ENCODE measurements at places on chromosomes 1 and 21. TPM values are rescaled to one million over a fixed set of nuclear protein-coding genes. Genes with fewer than 3 reads are reported as not detected.

GRCh38 chr1:170931650-170932049 is 3.7 kb upstream of the MROH9 start:
- no peak for DNase-seq

Gene PLEKHA6
- 27.9 TPM for total RNA-seq

DNA sequence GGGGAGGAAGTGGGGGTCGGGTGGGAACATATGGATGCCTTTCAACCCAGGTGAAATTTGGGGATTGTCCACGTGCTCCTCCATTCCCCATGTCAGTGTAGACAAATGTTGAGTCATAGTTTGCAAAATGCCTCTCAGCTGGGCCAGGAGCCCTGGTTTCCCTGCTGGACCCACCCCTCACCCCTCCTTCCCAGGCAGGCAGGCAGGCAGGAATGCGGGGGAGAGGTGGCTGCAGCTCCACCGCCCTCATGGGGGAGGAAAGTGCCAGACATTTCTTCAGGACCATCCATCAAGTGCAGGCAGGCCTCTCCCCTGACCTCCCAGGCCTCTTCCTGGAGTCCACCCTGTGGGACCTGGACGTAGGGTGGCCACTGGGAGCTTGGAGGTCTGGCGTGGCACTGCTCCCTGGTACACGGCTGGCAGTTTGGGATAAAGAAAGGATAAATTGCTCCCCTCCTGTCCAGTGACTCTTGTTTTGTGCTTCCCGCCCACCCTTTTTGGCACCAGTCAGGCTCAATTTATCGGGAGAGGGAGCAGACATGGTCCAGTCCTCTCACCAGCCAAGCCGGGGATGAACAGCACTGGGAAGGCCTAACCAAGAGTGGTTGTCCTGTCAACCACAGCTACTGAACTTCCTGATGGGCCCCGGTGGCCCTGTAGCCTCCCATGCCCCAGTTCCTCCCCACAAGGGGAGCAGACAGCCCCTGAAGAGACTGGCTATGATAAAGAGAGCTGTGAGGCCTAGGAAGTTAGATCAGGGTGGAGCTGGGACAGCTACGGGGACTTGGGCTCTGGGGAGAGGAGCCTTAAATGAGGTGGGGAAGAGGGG is 18.9 kb downstream of the NPR1 start:
- no peak for DNase-seq

- DNase-seq = no peak
Measured at GRCh38 chr1:8711151-8711550, 106.3 kb downstream of the RERE start.

Gene CELA3B
- total RNA-seq = not detected

Gene KCNE2
- 0.22 TPM for total RNA-seq

GRCh38 chr1:117268535-117269455 is 58.1 kb upstream of the VTCN1 start:
- no peak for DNase-seq

Gene PADI3
- total RNA-seq = not detected

DNA sequence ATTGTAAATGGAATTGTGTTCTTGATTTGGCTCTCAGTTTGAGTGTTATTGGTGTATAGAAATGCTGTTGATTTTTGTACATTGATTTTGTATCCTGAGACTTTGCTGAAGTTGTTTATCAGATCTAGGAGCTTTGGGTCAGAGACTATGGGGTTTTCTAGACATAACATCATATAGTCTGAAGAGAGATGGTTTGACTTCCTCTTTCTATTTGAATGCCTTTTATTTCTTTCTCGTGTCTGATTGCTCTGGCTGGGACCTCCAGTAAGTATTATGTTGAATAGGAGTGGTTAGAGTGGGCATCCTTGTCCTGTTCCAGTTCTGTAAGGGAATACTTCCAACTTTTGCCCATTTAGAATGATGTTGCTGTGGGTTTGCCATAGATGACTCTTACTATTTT is 39.1 kb upstream of the ANGPTL1 start:
- no peak for DNase-seq

Gene DDI2
- total RNA-seq = 23.7 TPM

DNA sequence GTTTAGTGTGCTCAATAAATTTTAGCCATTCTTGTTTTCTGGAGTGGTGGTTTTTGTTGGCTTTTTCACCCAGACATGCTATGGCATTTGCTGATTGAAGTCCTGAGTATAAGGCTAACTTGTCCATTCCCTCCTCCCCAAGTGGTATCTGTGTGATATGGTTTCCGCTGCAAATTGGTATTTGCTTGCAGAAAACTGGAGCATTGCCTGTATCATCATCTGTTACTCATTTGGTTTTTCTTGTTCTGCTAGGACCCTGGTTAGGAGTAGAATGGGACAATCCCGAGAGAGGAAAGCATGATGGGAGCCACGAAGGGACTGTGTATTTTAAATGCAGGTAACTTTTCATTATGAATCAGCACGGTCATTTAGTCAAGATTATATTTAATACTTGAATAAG is 34.0 kb downstream of the TBCE start:
- DNase-seq = no peak

DNA sequence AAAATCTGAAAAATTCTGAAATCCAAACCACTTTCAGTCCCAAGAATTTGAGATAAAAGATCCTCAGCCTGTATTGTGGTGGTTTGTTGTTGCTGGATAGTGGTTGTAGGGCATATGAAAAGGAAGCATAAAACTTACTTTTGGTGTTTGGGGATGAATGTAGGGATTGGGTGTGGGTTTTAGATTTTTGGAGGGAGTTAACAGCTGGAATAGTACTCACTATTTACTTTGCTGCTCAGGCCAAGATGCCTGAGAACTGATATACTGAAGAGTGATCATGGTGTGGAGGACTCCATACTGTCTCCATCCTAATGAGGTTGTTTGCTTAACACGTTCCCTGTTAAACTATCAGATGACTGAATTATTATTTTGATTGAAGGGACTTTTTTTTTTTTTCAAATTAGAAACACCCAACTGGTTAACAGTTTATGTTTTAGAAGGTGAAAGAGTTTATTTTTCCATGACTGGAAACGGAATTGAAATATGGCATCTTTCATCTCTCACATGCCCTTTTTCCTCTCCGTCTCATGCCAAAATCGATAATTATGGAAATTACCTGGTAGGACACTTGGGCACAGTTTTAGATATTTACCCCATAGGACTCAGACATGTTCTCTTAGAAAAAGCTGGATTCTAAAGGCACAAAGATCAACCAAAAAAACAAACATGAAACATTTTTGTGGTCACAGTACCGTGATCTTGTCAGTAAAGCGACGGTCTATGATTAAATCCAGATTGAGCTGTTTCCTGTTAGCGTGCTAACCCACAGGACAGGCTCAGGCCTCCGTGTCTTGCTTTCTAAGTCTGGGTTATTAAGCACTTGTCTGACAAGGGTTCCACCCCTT is 37.3 kb downstream of the RGL1 start:
- DNase-seq = no peak

GRCh38 chr1:183303901-183304300 is 114.3 kb downstream of the NMNAT2 start:
- DNase-seq = no peak

All from cardiac septum (tissue), 1 donor.